ENCODE measurements at places on chromosomes 11 and 22. TPM values are rescaled to one million over a fixed set of nuclear protein-coding genes. Genes with fewer than 3 reads are reported as not detected.

DNA sequence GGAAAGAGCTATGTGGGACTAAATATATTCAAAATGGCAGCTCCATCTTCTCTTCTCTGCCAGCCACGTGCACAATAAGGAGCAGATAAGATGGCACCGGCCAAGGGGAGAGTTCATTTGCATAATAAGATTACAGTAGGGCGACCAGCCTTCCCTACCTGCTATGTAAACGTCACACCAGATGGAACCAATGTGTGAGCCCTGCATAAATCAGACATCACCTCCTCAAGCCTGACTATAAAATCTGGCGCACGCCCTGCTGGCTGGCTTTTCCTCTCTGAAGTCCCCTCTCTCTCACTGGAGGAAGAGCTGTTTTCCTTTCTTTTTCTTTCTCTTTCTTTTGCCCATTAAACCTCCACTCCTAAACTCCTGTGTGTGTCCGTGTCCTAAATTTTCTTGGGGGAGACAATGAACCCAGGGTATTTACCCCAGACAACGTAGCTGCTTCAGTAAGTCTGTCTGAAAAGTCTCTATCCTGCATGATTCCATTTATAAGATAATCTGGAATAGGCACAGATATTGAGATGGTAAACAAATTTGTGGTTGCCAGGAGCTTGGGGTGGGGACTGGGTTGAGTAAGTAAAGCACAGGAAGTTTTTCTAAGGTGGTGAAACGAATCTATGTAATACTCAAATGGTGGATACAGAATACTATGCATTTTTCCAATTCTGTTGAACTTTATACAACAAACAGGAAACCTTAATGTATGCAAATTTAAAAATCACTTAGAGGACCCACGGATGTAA, 670.0 kb upstream of the KIRREL3 start:
- DNase-seq, result no peak

GRCh38 chr22:31148953-31149627, 8.8 kb upstream of the PLA2G3 start:
- DNase-seq, result peak; percentile 93

GRCh38 chr22:20810645-20811044, 36.7 kb downstream of the SERPIND1 start:
- DNase-seq, result no peak

DNA sequence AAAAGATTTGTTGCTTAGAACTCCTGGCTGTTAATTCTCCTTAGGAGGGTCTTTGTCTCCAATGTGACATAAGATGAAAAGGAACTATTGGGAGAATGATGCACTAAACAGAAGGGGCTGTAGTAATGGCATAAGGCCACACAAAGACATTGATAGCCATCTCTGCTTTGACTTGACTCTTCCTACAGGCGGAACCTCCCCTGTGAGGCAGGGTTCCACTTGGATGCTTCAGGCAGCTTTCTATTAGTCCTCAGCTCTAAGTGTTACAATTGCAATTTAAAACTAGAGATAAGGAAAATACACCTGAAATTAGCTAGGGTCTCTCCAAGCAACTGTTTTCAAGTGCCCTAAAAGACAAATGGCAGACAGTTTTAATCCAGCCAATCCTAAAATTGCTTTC, 391.6 kb upstream of the CCDC90B start:
- DNase-seq, result no peak

DNA sequence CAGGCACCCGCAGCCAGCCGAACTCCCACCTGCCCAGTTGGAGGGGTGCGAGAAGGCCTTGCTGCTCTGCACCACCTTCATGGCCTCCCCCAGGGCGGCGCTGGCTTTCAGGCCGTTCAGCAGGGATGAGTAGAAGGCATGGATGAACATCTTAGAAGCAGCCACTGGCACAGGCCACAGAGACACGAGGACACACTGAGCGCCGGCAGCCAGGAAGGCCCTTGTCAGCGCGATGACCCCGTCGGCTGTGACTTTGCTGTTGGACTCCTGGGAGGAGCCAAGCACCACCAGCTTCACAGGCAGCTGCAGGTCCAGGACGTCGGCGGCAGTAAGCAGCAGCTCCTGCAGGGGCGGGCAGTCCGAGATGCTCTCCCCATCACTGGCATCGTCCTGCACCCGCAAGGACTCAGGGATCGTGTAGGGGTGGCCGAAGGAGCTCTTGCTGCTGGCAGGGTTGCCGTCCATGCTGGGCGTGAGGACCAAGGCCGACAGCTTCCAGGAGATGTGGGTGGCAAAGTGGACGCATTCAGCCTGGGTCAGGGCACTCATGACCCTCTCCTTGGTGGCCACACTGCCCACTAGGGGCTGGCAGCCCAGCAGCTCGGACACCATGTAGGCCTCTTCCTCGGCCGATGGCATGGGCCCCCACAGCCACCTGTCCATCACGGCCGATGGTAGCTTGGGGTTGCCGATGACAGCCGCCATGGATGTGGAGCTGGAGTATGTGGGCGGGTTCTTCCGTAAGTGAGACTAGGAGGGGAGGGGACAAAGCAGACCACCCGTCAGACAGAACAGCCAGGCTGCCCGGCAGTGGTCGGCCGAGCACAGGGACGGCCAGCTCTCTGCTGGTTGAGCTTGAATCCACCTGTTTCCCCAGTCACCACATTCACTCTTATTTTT, 79.7 kb upstream of the PITPNB start:
- no peak for DNase-seq

- DNase-seq, result no peak
These were observed 15.3 kb downstream of the POU2AF2 start for GRCh38 chr11:111260811-111261210.

DNA sequence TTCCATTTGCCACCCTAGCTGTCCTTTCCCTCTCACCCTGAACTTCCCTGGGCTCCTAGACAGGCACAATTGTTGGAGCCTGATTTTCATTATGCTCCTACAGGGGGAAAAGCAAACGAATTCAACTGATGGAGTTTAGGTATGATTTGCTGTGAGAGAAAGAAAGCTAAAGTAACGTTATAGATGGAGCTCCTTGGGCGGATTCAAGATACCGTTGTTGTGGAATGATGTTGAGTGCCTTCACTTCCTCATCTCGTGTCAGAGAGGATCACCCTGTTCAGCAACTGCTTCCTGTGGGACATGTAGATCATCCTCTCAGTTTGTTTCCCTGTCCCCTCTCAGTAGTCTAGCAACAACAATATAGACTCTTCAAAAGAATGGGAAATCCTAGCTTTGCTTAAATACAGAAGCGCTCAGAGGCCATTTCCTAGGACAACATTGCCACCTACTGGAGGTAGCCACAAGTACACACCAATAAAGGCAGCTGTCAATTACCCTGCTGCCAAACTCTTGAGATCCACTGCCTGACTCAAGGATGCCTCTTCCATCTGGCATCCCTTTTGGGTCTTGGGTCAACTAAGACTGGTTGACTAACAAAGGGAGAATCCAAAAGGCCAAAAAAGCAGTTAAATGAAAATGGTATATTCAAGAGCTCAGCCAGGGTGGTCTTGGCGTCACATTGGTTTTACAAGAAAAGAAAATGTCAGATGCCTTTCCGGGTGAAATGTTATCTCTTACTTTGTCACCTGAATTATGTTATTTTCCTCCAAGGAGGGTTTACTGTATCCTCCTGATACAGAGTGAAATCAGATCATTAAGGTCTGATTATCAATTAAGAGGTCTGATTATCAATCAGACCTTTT, 13.5 kb upstream of the DTX4 start:
- peak; percentile 72 for DNase-seq

GRCh38 chr11:255176-255575, 18.4 kb downstream of the PSMD13 start:
- no peak for DNase-seq

DNA sequence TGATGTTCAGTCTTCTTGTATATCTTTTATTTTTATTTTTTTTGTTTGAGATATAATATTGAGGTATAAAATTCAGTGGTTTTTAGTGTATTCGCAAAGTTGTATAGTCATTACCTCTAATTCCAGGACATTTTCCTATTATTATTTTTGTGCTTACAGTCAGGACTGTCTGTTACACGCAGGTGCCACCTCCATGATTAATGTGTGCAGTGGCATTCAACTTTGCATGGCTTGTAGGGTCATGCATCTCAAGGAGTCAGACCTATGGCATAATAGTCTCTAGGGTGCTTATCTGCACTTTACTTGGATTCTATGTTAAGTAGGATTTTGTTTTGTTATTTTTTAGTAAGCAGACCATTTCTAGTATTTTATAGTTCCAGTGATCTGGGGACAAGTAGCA, 1.0 kb downstream of the CTR9 start:
- no peak for DNase-seq

DNA sequence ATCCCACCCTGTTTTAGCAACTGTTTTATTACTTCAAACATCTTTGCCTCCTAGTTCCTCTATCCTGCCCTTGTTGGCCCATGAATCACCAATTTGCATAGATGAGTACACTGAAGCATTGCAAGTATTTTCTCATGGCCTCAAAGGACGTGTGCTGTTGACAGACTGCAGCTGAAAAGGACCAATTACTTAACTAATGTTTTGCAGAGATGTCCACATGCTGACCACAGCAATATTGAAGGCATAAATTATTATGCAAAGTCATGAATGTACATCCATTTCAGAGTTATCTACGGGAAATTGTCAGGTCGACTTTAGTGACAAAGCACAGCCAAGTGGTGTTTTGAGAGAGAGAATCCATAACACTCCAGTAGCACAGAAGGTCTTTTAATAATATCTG, 64.8 kb downstream of the CADM1 start:
- no peak for DNase-seq

GRCh38 chr11:14826600-14826999, 65.4 kb downstream of the CYP2R1 start:
- DNase-seq, result no peak

- no peak for DNase-seq
These were observed 54.1 kb downstream of the SHANK2 start for GRCh38 chr11:71198141-71198822.

GRCh38 chr11:114762408-114762807, 84.1 kb downstream of the NXPE2 start:
- peak; percentile 69 for DNase-seq

GRCh38 chr11:128587415-128587814, at the start of gene ETS1:
Gene ETS1 (minus strand): TSS chr11:128587558. CDS start chr11:128573130, 14,428 bp downstream.
- no peak for DNase-seq

DNA sequence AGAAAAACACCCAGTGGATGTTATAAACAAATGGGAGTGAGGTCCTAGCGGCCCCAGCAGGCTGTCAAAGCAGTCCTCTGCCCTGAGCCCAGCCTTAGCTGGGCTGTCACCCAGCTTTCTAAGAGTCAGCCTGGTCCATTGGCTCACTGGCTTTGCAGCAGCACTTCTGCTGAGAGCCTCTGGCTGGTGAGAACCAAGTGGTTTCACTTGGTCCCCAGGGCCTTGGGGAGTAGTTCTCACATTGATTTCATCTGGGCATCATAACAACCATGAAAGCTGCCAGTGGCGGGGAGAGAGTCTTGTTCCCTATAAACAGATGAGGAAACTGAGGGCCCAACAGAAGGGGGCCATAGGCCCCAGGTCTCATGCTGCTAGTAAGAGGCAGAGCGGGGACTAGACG, 11.4 kb downstream of the SEC14L6 start:
- no peak for DNase-seq

DNA sequence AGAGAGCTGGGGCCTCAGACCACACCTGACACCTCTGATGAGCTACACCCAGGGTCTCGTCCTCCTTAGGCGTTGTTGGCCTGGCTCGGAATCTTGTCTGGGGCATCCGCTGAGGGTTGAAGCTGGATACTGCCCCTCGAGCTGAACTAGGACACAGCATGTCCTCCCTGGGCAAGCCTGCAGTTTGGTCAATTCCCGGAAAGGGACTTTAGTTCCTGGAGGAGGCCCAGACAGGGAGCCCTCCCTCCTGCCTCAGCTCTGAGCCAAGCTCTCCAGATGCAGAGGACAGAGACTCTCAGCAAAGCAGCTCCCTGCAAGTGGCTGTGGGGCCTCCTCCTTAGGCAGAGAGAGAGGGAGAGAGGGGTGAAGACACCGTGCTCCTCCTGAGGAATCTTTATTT, 4.9 kb downstream of the APOL3 start:
- no peak for DNase-seq

- DNase-seq, result no peak
These were observed 212.0 kb upstream of the CHORDC1 start for GRCh38 chr11:90434858-90435257.

DNA sequence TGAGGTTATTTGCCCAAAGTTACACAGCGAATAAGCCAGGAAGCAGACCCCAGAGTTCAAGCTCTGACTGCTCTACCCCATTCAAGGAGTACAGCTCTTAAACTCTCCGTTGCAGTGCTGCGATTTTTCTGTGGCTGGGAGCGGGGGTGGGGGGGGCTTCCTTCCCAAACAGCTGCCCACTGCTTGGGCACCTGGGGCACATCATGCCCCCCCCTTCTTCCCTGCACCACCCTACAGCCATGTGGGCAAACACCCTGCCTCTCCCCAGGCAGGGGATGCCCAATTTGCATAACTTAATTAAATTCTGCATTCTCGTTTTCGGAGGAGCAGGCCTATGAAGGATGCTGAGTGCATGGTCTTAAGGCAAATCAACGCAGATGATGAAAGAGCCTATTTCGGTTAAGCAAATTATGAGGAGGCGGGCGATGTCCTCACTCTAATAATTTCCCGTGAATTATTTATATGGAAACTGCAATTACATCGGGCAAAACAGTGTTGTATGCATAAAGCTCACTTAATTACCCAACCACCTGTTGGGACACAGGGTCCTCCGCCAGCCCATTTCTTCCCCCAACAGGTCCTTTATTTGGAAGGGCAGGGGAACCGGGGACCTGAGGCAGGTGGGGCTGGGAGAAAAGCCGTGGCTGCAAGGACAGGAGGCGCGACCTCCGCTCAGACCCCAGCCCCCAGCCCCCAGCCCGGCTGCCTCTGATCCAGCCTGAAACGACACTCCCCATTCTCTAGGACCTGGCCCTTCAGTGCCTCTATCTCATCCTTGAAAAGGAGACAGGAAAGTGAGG, 610.5 kb downstream of the BUD13 start:
- peak; percentile 53 for DNase-seq

DNA sequence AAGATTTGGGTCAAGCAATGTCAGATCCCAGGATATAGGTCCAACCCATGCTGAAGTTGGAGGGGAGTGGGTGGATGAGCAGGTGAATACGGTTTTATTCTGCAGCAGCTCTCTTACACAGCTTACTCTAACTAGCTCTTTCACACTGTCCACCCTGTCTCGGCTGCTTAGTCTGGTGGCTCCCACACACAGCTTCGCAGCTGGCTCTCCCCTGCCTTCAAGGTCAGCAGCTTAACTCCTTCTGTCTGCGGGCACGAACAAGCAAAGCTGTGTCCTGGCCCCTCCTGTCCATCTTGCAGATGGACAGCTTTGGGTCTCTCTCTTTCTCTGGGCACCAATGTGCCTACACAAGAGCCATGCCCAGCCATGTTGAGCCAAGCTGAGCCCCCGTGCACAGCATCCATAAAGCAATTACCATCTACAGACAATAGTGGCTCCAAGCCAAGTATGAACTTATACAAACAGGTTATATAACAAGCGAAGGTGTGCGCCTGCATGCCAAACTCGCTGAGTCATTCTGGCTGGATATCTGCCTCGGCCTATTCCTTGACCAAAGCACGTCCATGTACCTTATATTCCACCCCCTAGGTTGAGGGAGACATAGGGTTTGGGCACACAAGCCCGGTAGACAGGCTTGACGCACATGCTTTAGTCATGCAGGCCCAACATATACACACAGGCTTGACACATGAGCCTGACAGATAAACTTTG, 1307.8 kb upstream of the RAG2 start:
- no peak for DNase-seq

Gene IFITM10
- total RNA-seq, result 0.74 TPM

Gene MUC15
- not detected for total RNA-seq

Gene TRIM29
- total RNA-seq, result not detected

Gene OR8D1
- total RNA-seq, result not detected

Gene RIBC2
- total RNA-seq, result 1.9 TPM

Gene TEX12
- 0.21 TPM for total RNA-seq

Gene APOL1
- total RNA-seq, result not detected

Gene FXYD2
- total RNA-seq, result 0.07 TPM

Gene BANF1
- total RNA-seq, result 57.4 TPM

Gene OR4C12
- total RNA-seq, result not detected

Gene CASP1
- total RNA-seq, result not detected

Gene MMP12
- not detected for total RNA-seq

Gene RASSF7
- total RNA-seq, result 28.2 TPM

Measured in H7 (cell line).